H4 (cell line): ENCODE measurements at places on chromosomes 13 and 19. TPM values are rescaled to one million over a fixed set of nuclear protein-coding genes. Genes with fewer than 3 reads are reported as not detected.

Gene TNFSF13B
- total RNA-seq, result 1.1 and 1.5 TPM in 2 replicates

DNA sequence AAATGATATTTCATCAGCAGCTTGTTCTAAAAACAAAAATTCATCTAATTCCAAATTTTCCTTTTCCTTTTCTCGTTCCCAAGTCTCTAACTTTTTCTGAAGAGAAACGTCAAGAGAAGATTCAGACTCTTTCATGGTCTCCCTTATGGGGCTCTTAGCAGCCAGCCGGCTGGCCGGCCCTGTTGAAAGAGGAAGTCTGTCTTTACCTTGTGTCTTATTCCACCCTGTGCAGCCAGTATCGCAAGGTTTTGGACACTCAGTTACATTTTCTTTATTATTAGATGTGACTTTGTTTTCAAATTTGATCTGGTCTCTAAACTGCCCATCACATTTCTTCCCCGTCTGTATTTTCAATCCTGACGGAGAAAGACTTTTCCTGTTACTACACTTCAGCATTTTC is 142.3 kb downstream of the RNF17 start:
- no peak for DNase-seq

Gene WASF3
- total RNA-seq, result 6.8 and 7.5 TPM in 2 replicates

DNA sequence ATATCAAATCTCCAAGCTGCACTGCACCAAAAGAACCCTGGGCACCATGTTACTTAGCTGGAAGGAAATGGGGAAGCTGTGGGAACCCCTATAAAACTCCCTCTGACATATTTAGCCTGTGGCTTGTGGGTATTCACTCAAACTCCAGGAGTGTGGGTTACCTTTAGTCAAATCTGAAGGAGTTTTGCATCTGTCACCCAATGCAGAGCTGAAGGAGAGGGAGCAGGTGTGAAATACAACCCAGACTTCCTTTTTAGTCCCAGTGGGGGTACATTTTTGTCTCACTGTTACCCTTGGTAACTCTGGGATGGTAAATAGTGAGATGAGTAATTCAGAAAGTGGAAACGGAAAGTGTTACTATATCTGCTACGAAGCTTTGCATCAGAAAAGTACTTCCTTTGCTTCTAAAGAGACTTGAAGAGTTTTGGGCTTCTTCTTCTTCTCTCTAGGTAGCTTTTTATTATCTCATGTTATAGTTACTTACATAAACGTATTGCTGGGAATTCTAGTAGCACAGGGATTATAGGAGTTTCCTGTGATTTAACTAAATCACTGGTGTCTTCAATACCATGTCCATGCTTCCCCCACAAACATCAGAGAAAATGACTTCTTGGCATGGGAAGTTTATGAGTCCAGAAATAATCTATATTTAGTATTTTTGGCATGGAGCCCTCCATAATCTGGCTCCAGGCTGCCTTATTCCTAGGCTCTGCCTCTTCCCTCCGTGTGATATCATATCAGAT is 105.9 kb downstream of the AKAP11 start:
- DNase-seq, result no peak

- DNase-seq, result no peak
Measured at GRCh38 chr19:41886761-41887710, 4.1 kb downstream of the ARHGEF1 start.

Gene NFIX
- 9.6 and 13.8 TPM in 2 replicates for total RNA-seq

GRCh38 chr19:13370948-13371347 is 135.3 kb downstream of the CACNA1A start:
- no peak for DNase-seq

Gene MYDGF
- 165 and 192 TPM in 2 replicates for total RNA-seq

DNA sequence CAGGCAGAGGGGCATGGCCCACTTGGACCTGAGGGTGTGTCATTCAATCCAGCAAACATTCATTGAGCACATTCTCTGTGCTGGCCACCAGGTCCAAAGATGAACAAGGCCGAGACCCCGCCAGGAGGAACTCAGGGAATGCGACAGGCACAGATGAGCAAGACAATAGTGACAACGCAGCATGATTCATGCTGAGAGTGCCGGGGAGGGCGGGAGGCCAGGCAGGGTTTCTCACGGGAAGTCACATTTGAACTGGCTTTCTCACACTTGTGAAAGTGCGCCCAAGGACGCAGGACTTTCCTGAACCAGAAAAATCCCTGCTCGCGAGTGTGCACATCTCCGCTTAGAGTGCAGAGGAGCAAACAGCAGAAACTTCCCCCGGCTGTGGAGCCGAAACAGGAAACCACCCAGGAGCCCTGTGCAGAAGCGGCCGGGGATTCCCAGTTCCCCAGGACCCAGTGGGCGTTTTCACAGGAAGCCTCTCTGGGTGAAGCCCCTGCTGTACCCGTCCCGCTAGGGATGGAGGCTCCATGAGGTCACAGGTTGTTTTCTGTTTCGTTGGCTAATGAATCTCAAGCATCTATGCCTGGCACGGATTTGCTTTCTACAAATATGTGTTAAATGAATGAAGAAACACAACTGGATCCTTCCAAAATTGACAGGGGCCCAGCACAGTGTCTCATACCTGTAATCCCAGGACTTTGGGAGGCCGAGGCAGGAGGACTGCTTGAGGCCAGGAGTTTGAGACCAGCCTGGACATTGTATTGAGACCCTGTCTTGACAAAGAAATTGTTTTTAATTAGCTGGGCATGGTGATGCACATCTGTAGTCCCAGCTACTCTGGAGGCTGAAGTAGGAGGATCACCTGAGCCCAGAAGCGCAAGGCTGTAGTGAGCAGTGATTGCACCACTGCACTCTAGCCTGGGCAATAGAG is 68.4 kb upstream of the TM9SF2 start:
- peak; percentile 15 for DNase-seq

DNA sequence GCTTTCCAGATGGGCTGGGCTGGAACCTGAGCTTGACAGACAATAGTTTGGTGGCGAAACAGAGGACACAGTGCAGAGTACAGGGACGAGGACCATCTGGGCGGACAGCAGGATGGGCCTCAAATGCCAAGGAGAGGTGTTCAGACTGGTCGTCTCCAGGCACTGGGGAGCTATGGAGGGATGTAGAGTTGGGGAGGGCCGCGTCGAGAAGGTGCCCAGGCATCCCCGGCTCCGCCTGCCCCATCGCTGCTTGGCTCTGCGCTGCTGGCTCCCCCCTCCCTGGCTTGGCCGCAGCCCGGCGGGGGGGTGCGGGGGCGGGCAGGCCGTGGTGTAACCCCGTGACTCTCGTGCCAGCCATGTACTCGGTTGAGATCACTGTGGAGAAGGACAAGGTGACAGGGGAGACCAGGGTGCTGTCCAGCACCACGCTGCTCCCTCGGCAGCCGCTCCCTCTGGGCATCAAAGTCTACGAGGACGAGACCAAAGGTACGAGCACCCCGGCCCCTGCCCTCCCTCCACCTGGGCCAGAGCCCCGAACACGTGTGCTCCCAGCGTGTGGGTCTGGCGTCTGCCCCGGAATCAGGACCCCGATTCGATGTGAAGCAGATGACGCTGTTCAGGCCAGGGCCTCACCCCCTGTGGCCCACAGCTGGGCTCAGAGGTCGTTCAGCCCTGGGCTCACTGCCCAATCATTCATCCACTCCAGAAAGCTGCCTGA is 10.8 kb upstream of the MISP start:
- no peak for DNase-seq

Gene ZNF329
- total RNA-seq, result 8.7 and 11.1 TPM in 2 replicates

DNA sequence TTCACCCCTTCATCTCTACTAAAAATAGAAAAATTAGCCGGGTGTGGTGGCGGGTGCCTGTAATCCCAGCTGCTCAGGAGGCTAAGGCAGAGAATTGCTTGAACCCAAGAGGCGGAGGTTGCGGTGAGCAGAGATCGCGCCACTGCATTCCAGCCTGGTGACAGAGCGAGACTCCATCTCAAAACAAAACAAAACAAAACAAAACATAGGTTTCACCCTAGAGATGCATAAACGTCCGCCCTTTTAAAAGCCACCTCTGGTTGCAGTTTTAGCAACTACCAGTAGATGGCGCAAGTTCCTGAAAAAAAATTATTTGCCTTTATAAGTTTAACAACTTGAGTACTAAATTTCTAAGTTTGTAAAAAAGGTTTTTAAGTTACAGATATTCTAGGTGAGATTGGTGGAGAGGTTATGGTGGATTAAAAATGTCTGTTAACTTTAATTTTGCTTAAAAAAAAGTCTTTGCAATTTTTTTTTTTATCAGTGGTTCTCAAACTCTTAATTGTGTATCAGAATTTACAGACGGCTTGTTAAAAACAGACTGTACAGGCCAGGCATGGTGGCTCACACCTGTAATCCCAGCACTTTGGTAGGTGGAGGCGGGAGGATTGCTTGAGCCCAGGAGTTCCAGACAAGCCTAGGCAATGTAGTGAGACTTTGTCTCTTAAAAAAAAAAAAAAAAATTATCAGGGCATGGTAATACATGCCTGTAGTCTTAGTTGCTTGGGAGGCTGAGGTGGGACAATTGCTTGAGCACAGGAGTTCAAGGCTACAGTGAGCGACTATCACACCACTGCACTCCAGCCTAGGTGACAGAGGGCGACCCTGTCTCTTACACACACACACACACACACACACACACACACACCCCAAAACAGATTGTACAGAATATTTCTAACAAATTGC is 42.1 kb downstream of the NAA16 start:
- DNase-seq, result peak; percentile 6

Gene ZNF724
- total RNA-seq, result 8.8 and 10.5 TPM in 2 replicates

Gene OR7D2
- total RNA-seq, result not detected in 2 replicates

DNA sequence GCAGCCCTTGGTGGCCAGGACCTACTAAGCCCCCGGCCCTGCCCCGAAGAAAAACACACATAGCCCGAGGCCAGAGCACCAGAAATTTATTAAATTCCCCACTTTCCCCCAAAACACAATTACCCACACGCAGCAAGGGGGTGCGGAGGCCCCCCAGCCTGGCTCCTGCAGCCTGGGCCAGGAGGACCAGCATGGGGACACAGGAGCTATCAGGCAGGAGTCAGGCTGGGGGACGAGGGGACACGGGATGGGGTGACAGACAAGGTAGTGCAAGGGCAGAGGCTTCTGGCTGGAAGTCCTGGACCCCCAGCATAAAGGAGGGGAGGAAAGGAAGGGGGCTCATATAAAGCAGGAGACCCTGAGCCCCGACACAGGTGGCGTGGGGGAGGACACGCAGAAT is 3.1 kb downstream of the RNU6-9 start:
- DNase-seq, result no peak

DNA sequence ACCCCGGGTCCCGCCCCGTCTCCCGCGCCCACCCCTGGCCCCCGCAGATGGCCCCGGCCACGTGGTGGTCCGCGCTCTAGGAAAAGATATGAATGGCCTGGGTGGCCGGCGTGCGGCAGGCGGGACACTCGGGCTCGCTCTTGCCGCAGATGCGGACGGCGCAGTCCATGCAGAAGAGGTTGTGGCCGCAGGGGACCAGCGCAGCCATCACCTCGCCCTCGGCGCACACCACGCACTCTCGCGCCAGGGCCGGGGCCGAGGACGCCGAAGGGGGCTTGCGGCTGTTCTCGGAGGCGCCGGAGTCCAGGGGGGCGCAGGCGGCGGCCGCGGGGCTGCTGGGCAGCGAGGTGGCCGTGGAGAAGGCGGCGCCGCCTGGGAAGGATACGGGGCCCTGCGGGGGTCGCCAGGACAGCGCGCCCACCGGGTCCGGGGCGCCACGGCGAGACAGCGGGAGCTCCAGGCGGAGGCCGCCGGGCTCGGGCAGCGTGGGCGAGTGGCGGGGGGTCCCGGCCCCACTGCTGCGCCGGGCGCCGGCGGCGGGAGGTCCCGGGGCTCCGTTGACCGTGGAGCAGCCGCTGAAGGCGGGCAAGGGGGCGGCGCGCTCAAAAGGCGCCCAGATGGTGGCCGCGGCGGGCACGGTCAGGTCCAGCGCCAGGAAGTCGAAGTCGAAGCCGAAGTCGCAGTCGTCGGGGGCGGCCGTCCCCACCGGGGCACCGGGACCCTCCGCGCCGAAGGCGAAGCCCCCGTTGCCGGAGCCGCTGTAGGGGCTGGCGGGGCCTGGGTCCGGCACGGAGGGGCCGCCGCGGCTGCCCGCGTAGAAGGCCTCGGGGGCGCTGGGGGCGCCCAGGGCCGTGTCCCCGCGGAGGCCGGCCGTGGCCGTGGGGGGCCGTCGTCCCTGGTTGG is 12.4 kb downstream of the MEX3D start:
- DNase-seq, result no peak

DNA sequence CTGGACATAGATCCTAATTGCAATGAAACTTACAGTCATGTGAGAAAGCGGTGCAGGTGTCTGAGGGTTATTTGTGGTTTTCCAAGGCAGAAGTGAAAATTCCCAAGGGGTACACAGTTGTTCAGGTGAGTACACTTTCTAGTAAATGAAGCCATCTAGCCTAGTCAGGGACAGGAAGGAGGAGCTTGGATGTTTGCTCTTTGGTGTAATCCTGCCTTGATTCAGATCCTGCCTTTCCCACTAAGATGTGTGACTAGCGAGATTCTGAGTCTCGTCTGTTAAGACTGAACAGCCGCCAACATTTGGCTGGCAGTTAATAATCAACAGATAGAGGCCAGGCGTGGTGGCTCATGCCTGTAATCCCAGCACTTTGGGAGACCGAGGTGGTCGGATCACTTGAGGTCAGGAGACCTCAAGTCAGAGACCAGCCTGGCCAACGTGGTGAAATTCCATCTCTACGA is 2.5 kb downstream of the RPS9 start:
- no peak for DNase-seq

GRCh38 chr19:29311191-29311790 is 98.3 kb upstream of the UQCRFS1 start:
- no peak for DNase-seq

DNA sequence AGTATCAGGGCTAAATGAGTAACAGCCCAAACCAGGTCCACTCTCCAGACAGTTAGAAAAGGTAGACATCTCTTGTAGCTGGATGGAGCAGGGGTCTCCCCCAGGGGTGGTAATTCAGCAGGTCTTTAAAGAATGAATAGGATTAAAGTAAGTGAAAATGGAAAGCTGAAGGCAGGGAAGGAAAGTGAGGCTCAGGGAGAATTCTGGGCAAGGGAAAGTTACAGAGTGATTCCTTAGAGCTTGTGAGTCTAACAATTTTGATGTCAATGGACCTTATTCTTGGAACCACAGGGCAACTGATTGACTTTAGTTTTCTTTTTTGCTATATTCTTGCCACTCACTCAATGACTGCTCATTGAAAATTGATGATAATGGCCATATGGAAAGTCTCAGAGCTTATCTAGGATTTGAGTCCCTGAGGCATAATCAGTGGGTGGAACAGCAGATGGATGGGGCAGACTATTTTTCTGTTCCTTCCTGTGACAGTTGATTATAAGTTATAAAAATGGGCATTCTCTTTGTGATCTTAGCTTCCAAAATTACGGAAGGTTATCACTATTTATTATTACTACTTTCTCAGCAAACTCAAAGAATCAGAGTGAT is 76.9 kb downstream of the LRCH1 start:
- DNase-seq, result no peak
